ENCODE measurements at places on chromosomes 3 and 15.

DNA sequence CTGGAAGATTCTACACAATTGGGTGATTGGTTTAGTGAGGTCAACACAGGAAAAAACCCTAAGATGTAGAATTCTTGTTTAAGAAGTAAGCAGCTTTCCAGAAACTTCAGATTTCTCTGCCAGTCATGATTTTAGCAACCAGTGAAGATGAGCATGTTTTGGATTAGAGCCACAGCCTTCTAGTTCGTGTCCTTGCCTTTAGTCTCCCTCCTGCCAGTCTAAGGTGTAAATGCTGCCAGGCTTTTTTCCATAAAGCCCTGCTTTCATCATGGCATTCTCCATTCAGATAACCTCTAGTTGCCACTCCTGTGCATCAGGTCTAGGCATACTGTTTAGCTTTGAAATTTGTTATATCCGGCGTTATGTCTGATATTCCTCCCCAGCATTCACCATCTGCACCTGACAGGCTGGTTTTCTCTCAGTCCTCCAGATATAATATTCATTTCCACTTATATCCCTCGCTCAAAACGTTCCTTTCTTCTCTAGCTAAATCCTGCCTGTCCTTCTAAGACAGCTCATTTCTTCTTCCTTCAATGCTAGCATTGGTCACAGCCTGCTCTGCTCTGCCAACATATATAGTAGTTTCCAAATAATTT, 37.4 kb downstream of the SYN2 start:
- H3K36me3 ChIP-seq: no peaks in the 10 kb centered on the region
- H3K27me3 ChIP-seq: no peaks in the 10 kb centered on the region
- no peaks in the 10 kb centered on the region for H3K4me1 ChIP-seq
- no peak for DNase-seq

GRCh38 chr3:84440291-84440690, 518.5 kb upstream of the CADM2 start:
- H3K27me3 ChIP-seq: no peaks in the 10 kb centered on the region
- H3K36me3 ChIP-seq: no peaks in the 10 kb centered on the region
- H3K4me3 ChIP-seq: no peak overlapping the region
- DNase-seq: no peak
- no peak overlapping the region for H3K27ac ChIP-seq

DNA sequence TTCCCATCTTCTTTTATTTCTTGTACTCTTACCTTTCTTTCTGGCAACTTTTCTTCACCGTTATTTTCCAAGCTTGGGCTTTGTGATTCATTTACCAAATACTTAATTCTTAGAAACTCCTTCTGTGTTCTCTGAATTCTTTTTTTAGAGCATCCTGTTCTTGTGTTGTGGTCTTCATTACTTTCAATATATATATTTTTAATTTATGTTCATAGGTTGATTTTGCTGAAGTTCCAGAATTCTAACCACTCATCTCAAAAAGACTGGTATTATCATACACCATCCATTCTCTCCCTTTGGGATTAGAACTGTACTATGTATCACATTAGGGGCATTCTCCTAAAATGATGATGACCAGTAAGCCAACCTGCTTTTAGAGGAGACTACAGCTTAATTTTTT, 362.3 kb upstream of the CBLB start:
- no peaks in the 10 kb centered on the region for H3K36me3 ChIP-seq
- H3K27me3 ChIP-seq: no peaks in the 10 kb centered on the region
- H3K27ac ChIP-seq: no peak overlapping the region
- no peaks in the 10 kb centered on the region for H3K4me1 ChIP-seq
- DNase-seq: no peak

GRCh38 chr3:121995161-121996137, 26.6 kb downstream of the ILDR1 start:
- no peaks in the 10 kb centered on the region for H3K36me3 ChIP-seq
- H3K27me3 ChIP-seq: no peaks in the 10 kb centered on the region
- H3K4me1 ChIP-seq: no peaks in the 10 kb centered on the region
- peak overlapping the region; percentile 36 for H3K27ac ChIP-seq

DNA sequence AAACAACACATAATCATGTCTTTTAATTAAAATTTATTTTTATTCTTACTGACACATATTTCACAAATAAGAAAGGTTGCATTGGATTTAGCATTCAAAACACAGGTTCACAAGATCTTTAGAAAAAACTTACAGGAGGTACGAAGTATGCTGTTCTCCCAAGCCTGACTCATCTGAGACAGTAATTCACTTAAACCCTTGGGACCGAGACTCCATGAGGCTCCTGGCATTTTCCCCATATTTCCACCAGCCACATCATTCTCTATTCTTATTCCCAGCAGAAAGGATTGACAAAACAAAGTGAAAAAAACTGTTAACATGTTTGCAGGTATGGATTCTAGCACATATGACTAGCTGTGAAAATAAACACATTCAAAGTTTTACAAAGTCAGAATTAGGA, 52.6 kb downstream of the CNTN3 start:
- no peaks in the 10 kb centered on the region for H3K36me3 ChIP-seq
- H3K27ac ChIP-seq: no peak overlapping the region
- no peak overlapping the region for H3K4me3 ChIP-seq
- no peaks in the 10 kb centered on the region for H3K27me3 ChIP-seq
- H3K4me1 ChIP-seq: no peaks in the 10 kb centered on the region

- H3K4me3 ChIP-seq: no peak overlapping the region
- DNase-seq: no peak
- no peaks in the 10 kb centered on the region for H3K27me3 ChIP-seq
- no peak overlapping the region for H3K27ac ChIP-seq
- no peaks in the 10 kb centered on the region for H3K36me3 ChIP-seq
- no peaks in the 10 kb centered on the region for H3K4me1 ChIP-seq
These were observed 123.1 kb downstream of the SMAD6 start for GRCh38 chr15:66825139-66825538.

GRCh38 chr3:127749361-127749760, 73.0 kb downstream of the MGLL start:
- DNase-seq: no peak
- no peaks in the 10 kb centered on the region for H3K36me3 ChIP-seq
- H3K4me1 ChIP-seq: peaks cover 9% of the 10 kb centered on the region

- H3K27ac ChIP-seq: no peak overlapping the region
- H3K36me3 ChIP-seq: peaks cover 35% of the 10 kb centered on the region
- H3K4me3 ChIP-seq: no peak overlapping the region
- no peaks in the 10 kb centered on the region for H3K27me3 ChIP-seq
These were observed 71.0 kb downstream of the SETD5 start for GRCh38 chr3:9468460-9468859.

GRCh38 chr3:27978440-27978839, 256.3 kb upstream of the EOMES start:
- H3K4me1 ChIP-seq: no peaks in the 10 kb centered on the region
- no peak for DNase-seq
- H3K27ac ChIP-seq: no peak overlapping the region
- no peaks in the 10 kb centered on the region for H3K27me3 ChIP-seq

DNA sequence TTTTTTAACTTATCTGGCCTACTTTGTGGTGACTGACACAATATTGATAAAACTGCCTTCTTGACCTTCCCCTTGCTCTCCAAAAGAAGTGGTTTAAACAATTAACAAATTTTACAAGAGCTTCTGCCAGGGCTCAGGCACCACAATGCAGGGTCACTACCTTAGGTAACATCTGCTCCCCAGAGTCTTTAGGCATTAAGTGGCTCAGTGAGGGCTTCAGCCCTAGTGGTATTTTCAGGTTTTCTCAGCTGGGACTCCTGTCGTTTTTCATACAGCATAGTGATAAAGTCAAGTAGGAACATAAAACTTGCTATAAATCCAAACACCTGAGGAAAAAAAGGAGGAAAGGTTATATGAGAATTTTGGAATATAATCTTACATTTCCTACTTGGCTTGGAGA, 18.9 kb downstream of the CMTM6 start:
- H3K27ac ChIP-seq: no peak overlapping the region
- H3K4me3 ChIP-seq: no peak overlapping the region
- H3K27me3 ChIP-seq: no peaks in the 10 kb centered on the region
- no peaks in the 10 kb centered on the region for H3K36me3 ChIP-seq
- no peaks in the 10 kb centered on the region for H3K4me1 ChIP-seq

- no peaks in the 10 kb centered on the region for H3K36me3 ChIP-seq
- no peak overlapping the region for H3K27ac ChIP-seq
- H3K4me3 ChIP-seq: no peak overlapping the region
- DNase-seq: no peak
- H3K27me3 ChIP-seq: no peaks in the 10 kb centered on the region
- H3K4me1 ChIP-seq: no peaks in the 10 kb centered on the region
These were observed 11.4 kb downstream of the CHRD start for GRCh38 chr3:184391266-184391665.

DNA sequence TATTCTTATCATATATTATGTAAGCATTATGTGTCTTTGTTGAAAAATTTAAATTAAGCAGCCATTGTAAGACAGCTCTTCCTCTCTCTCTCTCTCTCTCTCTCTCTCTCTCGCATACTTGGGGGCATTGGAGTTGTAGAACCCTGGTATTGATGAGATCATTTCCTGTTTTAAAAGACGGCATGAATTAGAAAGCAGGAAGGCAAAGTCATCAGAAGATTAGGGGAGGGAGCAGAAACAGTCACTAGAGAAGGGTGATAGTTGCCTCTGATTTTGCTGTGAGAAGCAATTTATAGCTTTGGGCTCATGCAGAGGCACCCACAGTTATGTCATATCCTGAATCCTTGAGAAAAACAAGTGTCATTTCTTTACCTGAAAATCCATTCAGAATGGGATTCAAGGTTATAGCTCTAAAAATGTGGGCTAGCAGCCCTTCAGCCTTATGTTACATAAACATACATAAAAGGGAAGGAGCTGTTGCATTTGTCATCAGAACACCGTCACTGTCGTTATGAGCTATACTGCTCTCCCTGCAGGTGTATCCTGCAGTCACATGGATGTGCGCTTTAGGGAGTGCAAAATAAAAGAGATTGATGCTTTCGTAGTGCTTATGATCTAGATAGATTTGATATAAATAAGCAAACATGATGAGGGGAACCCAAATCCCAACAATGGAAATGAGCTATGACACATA, 213.8 kb downstream of the NR1D2 start:
- DNase-seq: no peak
- H3K4me1 ChIP-seq: no peaks in the 10 kb centered on the region
- no peak overlapping the region for H3K27ac ChIP-seq

GRCh38 chr15:38545179-38545578, 19.4 kb downstream of the RASGRP1 start:
- no peak overlapping the region for H3K27ac ChIP-seq
- H3K4me1 ChIP-seq: no peaks in the 10 kb centered on the region
- no peak for DNase-seq
- H3K36me3 ChIP-seq: no peaks in the 10 kb centered on the region
- no peaks in the 10 kb centered on the region for H3K27me3 ChIP-seq

- no peak for DNase-seq
- H3K36me3 ChIP-seq: no peaks in the 10 kb centered on the region
- H3K27me3 ChIP-seq: no peaks in the 10 kb centered on the region
- peaks cover 30% of the 10 kb centered on the region for H3K4me1 ChIP-seq
These were observed 1.4 kb downstream of the EPHB3 start for GRCh38 chr3:184562878-184563560.

DNA sequence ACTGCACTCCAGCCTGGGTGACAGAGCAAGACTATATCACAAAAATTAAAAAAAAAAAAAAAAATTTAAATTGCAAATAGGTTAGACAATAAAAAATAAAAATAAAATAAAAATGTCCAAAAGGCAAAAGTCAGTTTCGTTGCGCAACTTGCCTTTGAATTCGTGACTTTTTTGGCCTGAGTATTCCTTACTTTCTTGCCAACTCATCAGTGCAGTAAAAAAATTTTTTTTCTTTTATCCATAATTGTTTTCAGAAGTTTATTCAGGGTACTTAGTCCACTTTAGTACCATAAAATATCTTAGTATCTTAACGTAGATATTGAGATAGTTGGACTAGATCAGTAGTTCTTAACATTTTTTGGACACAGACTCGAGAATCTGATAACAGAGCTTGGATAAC, 22.4 kb upstream of the CILP start:
- no peaks in the 10 kb centered on the region for H3K36me3 ChIP-seq
- H3K27ac ChIP-seq: no peak overlapping the region
- no peak for DNase-seq
- H3K4me3 ChIP-seq: no peak overlapping the region

GRCh38 chr3:152323834-152324233, 55.1 kb downstream of the MBNL1 start:
- no peak overlapping the region for H3K4me3 ChIP-seq
- H3K36me3 ChIP-seq: no peaks in the 10 kb centered on the region
- no peaks in the 10 kb centered on the region for H3K27me3 ChIP-seq
- no peak for DNase-seq

GRCh38 chr15:70765504-70766281, 2.3 kb upstream of the UACA start:
- no peak for DNase-seq
- no peaks in the 10 kb centered on the region for H3K27me3 ChIP-seq
- H3K4me1 ChIP-seq: peaks cover 1% of the 10 kb centered on the region
- no peak overlapping the region for H3K27ac ChIP-seq

- no peaks in the 10 kb centered on the region for H3K27me3 ChIP-seq
- peaks cover 14% of the 10 kb centered on the region for H3K4me1 ChIP-seq
- no peak for DNase-seq
- H3K4me3 ChIP-seq: no peak overlapping the region
- H3K36me3 ChIP-seq: no peaks in the 10 kb centered on the region
These were observed 43.6 kb downstream of the SENP2 start for GRCh38 chr3:185629554-185630181.

DNA sequence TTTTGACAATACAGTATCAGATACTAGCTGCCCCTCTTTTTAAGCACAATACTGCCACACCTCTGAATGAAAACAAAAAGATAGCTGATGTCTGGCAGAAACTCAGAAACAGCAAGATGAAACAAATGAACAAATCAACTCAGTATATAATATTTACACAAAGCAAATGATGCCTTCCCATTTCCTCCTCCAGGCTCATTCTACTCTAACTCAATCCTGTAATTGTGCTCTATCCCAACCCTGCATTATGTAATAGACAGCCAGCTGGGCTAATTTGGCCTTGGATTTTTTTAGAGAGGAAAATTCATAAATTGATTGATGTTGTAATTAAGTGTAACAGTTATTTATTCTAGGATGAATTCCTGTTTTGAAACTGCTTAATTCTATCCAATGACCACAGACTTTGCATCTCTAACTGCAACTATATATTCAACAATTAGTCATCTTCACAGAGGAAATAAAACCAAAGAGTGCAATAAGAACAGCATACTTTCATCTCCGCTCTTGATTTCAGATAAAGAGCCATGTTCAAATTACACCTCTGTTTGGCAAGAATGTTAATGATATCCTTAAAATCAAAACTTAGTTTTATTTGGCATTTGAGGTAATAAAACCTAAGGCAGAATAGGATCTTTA, 6.1 kb downstream of the ATG3 start:
- H3K4me3 ChIP-seq: no peak overlapping the region
- H3K27me3 ChIP-seq: no peaks in the 10 kb centered on the region
- H3K4me1 ChIP-seq: peaks cover 10% of the 10 kb centered on the region

- H3K27ac ChIP-seq: no peak overlapping the region
- DNase-seq: no peak
- no peaks in the 10 kb centered on the region for H3K27me3 ChIP-seq
- H3K4me1 ChIP-seq: no peaks in the 10 kb centered on the region
- no peak overlapping the region for H3K4me3 ChIP-seq
These were observed 86.7 kb upstream of the LIMD1 start for GRCh38 chr3:45507820-45508317.
